ENCODE measurements at places on chromosomes 1 and 21.
A peak's percentile ranks its signal among the peaks of the same experiment; 100 is the strongest.

GRCh38 chr21:41142051-41142795 lies 25.7 kb upstream of the BACE2 start:
- DNase-seq: peak; percentile 74

DNA sequence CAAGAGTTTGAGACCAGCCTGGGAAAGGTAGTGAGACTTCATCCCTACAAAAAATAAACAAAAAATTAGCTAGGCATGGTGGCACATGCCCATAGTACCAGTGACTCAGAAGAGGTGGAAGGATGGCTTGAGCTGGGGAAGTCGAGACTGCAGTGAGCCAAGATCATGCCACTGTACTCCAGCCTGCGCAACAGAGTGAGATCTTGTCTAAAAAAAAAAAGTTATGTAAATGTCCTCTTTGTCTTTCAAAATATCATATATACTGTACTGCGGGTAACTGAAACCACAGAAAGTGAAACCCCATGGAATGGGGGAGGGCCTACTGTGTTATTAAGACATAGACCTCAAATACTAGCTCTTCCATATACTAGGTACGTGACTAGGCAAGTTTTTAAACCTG lies 20.8 kb downstream of the ACADM start:
- DNase-seq: no peak

DNA sequence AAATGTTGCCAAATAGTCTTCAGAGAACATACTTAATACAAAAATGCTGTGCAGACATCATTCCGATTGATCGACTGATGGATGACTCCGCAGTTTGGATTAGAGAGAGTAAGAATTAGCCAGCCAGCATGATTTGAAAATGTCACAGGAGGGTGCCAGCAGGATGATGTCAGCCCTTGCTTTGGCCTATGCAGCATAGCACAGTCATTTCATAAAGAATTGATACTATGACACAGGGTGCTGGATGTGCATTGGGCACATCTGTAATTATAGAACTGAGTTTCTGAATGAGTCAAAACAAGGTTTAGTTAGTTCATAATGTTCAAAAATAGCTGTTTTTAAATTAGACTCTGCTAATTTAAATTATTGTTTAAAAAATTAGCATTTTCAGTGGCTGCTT lies 21.6 kb upstream of the TRAF5 start:
- no peak for DNase-seq

- DNase-seq: peak; percentile 64
Measured at GRCh38 chr1:47536646-47537118, 98.8 kb downstream of the FOXD2 start.

GRCh38 chr1:93584261-93585003 lies 97.2 kb downstream of the BCAR3 start:
- no peak for DNase-seq

GRCh38 chr1:44947774-44948311 lies 38.6 kb downstream of the EIF2B3 start:
- DNase-seq: no peak

- DNase-seq: peak; percentile 36
Measured at GRCh38 chr1:161439280-161440232, 65.7 kb upstream of the FCGR2A start.

DNA sequence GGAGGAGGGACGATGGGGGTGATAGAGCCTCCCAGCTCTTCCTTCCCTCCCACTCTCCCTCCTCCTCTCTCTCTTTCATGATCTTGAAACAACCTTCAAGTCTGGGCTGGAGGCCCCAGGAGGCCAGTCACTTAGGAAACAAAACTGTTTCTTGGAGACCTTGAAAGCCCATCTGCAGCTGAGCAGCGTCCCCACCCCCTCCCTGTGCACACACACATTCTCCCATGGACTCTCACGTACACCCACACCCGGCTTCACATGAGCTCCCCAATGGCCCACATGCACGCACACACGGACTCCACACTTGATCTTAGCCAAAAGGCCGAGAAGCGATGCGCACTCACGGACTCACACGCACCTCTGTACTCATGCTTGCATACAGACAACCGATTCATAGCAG lies 3.2 kb upstream of the ATP1A2 start:
- DNase-seq: no peak

- DNase-seq: no peak
Measured at GRCh38 chr1:193358419-193358818, 172.0 kb upstream of the B3GALT2 start.

GRCh38 chr1:24980836-24981630 lies 51.0 kb upstream of the RUNX3 start:
- DNase-seq: no peak

- DNase-seq: no peak
Measured at GRCh38 chr1:230682274-230682673, 31.6 kb downstream of the AGT start.
